Glomerular endothelial cell (primary cell): ENCODE measurements at places on chromosomes 5 and 9.

- DNase-seq = no peak
These were observed 7.1 kb downstream of the SPACA9 start for GRCh38 chr9:132885720-132886333.

GRCh38 chr5:133683646-133684596, 71.6 kb upstream of the FSTL4 start:
- DNase-seq = no peak

GRCh38 chr5:14242871-14243383, 99.8 kb downstream of the TRIO start:
- DNase-seq = no peak

- DNase-seq = no peak
These were observed 109.5 kb downstream of the SNCAIP start for GRCh38 chr5:122421374-122422079.

DNA sequence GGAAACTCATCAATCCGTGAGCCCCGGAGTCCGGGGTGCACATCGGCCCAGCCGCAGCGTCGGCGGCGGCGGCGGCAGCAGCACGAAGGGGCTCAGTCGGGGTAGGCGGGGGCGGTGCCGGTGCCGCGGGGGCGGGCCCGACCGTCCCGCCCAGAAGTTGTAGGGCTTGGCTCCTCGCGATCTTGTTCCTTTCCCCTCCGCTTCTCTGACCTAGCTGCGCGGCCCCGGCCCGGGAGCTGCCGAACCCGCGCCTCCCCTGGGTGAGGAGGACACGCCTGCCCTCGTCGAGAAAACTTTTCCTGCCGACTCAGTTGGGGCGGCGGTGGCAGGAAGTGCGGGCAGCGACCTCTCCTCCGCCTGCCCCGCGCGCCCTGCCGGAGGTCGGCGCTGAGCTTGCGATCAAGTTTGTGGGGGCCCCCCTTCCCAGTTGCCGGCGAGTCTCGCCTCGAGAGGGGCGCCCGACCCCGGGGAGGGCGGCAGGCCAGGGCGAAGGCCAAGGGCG, at the start of gene MAN2A1:
Gene MAN2A1, plus strand, starts transcription at position 188 of the 502 bp plus-strand sequence. CDS start 491 bp downstream, outside the sequence.
- DNase-seq = no peak

- DNase-seq = no peak
These were observed 591.6 kb upstream of the CYLC2 start for GRCh38 chr9:102403514-102403913.

DNA sequence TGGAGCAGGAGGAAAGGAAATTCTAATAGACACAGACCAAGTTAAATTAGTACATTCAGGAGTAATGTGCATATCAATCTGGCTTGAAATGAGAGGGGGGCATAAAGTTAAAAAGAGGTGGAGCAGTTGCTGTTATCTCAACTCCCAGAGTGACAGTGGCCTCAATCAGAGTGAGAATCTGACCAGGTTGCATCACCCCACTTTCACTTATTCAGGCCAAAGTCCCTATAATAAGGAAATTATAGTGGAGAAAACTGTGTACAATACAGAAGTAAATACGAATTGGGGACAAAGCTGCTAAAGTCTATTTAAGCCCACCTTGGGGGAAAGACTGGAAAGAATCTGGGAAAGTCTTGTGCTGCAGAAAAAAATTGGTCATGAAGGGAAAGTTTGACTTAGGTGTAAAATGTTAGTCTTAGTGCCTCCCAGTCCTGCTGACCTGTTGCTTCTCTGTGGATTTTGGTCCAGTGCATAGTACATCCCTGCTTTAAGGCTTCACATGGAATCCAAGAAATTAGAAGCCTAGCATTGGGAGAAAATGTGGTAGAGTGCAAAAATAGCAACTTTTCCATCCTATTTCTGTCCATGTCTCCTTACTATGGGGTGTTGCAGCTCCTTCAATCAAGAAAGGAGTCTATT, 27.9 kb downstream of the MROH2B start:
- DNase-seq = no peak

- DNase-seq = no peak
These were observed 193.5 kb upstream of the KLF9 start for GRCh38 chr9:70607926-70608325.
